Stimulated activated CD8-positive, alpha-beta memory T cell treated with anti-CD3 and anti-CD28 coated beads, Interleukin-15, amount 100 ng/mL, for 48 hours (primary cell): ENCODE measurements at places on chromosomes 1 and 21.

GRCh38 chr1:167770127-167770526 is 48.3 kb downstream of the MPZL1 start:
- no peak for DNase-seq

GRCh38 chr21:31556662-31557061 is 102.8 kb upstream of the SOD1 start:
- no peak for DNase-seq

DNA sequence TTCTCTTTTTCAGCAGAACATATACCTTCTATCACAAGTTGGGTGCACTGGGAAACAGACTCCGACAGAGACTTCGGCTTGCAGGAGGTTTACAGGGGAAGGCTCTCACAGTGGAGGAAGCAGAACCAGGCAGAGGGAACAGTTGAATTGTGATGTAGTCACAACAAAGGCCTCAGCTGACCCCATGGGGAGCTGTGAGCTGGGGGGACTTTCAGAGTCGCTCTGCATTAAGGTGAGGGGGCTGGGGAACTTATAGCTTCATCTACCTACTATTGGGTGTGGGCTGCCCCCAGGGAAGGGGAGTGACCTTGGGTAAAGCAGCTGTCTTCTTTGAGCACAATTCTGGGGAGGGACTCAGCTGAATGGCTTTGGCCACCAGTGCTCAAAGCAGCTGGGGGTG is 94.9 kb upstream of the POU3F1 start:
- no peak for DNase-seq

DNA sequence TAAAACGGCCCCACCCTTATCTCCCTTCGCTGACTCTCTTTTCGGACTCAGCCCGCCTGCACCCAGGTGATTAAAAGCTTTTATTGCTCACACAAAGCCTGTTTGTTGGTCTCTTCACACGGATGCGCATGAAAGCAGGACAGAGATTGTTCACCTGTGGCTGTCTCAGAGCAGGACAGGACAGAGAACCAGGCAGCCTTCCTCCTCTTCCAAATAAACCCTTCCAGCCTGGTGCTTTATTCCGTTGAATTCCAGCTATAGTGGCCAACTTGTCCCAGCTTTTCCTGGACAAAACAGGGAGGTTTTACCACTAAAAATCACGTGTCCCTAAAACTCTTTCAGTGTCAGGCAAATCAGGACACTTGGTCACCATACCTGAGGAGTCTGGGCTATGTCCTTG is 9.5 kb upstream of the DMRTB1 start:
- no peak for DNase-seq
